ENCODE measurements at places on chromosomes 3 and 15. TPM values are rescaled to one million over a fixed set of nuclear protein-coding genes. Genes with fewer than 3 reads are reported as not detected.

Gene SMCO1
- not detected for total RNA-seq

Gene SMAD6
- 10.8 TPM for total RNA-seq

Gene SPATA12
- 0.43 TPM for total RNA-seq

- DNase-seq, result no peak
These were observed 1.5 kb downstream of the MSL2 start for GRCh38 chr3:136194409-136195257.

- no peak for DNase-seq
These were observed 6.7 kb downstream of the ARGFX start for GRCh38 chr3:121574449-121574848.

- no peak for DNase-seq
These were observed 230.6 kb downstream of the THRB start for GRCh38 chr3:24264011-24264410.

DNA sequence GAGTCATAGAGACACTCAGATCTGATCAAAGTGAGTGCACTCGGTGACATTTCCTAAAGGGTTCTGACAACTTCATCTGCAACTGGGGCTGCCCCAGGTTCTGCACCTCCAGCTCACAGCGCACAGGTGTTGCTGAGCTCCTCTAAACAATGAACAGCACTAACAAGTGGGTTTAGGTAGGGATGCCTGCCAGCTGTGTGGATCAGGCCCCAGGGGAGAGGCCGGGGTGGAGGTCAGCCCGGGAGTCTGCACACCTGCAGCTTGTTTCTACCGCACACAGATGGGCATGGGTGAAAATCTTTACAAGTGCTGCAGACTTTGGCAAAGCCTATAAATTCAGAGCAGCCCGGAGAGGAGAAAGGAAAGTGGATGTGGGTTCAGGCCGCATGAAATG lies 355 bp downstream of the FBXW12 start:
- DNase-seq, result no peak

- no peak for DNase-seq
These were observed 4.5 kb downstream of the MYO9A start for GRCh38 chr15:72113347-72114031.
